Effector memory CD4-positive, alpha-beta T cell (primary cell): ENCODE measurements at places on chromosomes 4 and X.
A peak's percentile ranks its signal among the peaks of the same experiment; 100 is the strongest.

- DNase-seq: no peak
These were observed 104.2 kb upstream of the PUDP start for GRCh38 chrX:7252013-7252610.

- DNase-seq: peak; percentile 4
These were observed 772 bp upstream of the WNK3 start for GRCh38 chrX:54358424-54359211.

GRCh38 chr4:131344761-131345160, 1804.3 kb upstream of the PCDH10 start:
- DNase-seq: no peak

- no peak for DNase-seq
These were observed at the start of gene ODAPH for GRCh38 chr4:75555294-75556164. Gene ODAPH (plus strand): TSS chr4:75556066. CDS start chr4:75556083, 17 bp downstream.

GRCh38 chr4:5928844-5929420, 36.0 kb upstream of the CRMP1 start:
- DNase-seq: no peak

DNA sequence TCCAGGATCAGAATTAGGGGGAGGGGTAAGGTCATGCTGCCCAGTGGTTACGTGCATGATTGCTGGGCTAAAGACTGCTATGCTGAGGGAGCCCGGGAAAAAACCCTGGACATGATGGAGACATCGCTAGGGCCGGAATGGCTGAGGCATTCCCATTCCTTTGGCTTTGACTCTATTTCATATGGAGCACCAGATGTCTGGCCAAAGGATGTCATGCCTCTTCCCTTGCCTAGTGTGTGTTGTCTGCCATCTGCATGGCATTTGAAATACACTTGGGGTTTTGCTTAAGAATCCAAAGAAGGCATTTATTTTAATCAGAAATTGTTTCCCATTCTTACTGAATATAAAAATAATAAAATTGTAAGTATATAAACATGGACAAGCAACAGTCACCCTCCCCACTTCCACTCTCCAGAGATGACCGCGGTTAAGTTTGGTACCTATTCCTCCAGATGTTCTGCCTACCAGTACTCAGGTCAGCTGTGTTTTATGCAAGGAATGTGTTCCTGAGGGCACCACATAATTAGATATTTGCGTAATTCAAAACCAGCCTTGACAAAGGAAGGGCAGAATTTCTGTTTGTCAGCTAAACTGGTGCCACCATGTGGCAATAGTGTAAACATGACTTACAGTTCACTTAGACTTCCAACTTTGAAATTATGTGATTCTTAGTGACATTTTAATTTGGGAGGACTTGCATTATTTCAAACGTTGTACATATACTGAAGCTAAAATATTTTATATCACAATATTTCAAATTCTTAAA, 105.9 kb downstream of the CT47B1 start:
- no peak for DNase-seq

DNA sequence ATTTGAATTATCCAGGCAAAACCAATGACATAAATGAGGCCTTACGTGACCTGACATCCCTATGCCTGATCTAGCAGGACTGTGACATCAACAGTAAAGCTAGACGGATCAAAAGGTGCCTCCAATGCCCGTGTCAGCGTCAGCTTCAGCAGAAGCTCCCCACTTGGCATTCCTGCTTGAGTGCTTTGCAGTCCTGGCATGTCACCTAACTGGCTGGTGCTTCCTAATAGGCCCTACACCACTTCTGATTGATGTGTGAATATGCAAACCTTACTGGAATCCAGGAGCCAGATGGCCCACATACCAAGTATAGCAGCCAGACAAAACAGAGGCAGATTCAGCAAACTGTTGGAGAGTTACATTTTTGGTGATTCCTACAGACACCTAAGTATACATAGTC, 224.2 kb downstream of the DMD start:
- DNase-seq: no peak

GRCh38 chrX:139750390-139750789, 42.4 kb upstream of the MCF2 start:
- DNase-seq: no peak

- DNase-seq: no peak
These were observed 22.1 kb downstream of the RWDD4 start for GRCh38 chr4:183636923-183637322.

DNA sequence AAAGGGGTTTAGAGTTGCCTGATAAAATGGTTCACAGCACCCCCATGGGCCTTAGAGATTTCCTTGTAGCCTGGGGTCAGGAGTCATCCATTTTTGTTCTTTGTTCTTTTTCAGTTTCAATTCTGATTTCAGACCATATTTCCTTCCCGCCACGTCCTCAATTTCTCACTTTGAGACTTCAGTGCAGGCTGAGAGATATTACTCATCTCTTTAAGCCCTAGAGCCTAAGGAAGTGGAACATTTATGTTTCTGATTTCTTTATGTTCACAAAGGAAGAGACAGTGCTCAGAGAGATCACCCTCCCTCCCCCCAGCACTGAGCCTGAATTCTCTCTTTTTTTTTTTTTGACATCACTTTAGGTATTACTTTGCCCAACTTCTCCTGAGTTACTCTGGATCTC, 56.3 kb downstream of the MSN start:
- no peak for DNase-seq

DNA sequence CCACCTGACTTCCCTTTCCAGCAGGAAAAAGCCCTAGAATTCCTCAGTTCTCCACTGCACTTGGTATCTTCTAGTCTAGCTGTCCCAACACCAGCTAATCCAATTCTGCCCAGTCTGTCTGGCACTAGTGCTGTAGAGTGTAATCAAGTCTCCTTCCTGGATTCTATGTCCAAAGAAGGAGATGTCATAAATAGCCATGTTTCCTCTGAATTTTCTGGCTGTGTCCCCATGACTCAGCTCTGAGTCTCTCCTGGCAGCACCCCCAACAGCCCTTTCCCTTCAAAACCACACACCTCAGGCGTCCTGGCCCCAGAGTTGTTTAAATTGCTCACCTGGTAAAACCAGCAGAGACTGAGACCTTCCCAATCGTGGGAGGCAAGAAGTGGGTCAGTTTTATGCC, 197.2 kb downstream of the GRXCR1 start:
- DNase-seq: no peak

DNA sequence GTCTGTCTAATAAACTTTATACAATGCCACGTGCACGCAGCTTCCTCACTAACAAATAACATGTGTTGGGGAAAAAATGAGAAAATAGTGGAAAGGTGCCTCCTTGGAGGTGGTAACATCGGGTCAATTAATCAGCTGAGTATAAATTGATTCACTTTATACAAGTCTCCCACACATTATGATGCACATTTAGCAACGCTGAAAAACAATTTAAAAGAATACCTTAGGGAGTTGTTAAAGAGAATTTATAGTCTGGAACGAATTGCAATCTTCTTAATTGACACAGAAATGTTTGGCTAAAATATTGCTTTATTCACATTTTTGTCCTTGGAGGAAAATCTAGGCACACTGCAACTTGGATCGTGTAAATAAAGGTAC, 84.2 kb downstream of the HPRT1 start:
- DNase-seq: no peak

DNA sequence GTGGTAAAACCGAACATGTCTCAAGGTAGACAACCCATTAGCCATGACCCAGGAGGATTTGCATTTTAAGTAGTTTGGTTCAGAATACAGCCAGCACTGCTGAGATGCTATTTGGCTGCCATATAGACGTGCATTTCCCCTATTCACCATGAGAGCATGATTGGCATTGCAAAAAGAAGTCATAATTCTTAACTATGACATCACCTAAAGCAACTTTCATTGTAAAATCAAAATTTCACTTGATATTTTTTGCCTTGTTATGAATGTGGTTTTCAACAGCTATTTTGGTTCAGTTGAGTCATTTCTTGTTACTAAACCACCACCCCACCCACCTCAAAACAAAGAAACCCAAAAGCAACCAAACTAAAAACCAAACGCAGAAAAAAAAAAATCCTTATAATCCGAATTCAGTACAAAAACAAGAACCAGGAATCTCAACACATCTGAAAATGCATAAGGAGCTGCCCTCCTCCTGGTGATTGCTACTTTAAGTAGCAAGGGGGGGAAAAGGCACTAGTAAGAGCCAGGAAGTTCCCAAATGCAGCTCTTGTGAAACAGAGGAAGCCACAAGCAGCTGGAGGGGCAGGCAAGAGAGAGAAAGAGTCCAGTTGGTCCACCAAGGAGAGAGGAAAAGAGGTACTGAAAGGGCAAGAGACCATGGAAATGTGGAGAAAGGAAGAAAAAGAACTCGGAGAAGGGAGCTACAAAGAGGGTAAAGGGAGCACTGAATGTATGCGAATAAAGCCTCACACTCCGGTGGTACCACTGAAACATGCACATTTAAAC, 3.1 kb downstream of the SLITRK4 start:
- no peak for DNase-seq

GRCh38 chr4:24770667-24771066, 24.7 kb upstream of the SOD3 start:
- DNase-seq: no peak

DNA sequence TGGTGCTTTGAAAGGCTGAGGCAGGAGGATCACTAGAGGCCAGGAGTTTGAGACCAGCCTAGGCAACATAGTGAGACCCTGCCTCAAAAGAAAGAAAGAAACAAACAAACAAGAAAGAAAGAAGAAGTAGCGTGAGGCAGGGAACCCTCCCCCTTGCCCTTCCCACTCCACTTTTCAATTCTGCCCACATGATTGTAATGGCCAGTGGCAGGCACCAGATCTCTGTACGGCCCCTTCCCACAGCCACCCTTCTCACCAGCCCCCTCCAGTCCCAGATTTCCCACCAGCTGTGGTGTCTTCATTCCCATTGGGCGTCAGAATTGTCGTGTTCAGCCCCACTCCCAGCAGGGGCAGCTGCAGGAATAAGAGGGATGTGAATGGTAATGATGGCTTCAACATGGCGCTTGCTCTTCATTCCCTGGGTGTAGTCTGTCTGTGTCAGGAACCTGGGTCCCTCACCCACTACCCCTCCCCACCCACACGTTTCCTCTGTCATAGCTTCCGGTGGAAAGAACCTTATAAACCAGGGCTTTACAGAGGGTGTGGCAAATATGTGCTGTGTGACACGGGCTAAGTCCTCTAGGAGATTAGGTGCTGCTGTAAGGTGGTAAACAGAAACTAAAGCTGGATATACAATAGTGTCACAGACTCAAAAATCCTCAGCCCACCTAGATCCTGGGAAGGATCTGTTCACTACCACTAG, at the start of gene IL2RG:
Gene IL2RG, minus strand, starts transcription at position 437 of the 703 bp plus-strand sequence. Its CDS starts 38 bp downstream, at position 399.
- DNase-seq: peak; percentile 77

- DNase-seq: no peak
These were observed 149.2 kb upstream of the ANKRD50 start for GRCh38 chr4:124861761-124862160.

GRCh38 chrX:137227151-137227550, 193.4 kb upstream of the GPR101 start:
- no peak for DNase-seq

DNA sequence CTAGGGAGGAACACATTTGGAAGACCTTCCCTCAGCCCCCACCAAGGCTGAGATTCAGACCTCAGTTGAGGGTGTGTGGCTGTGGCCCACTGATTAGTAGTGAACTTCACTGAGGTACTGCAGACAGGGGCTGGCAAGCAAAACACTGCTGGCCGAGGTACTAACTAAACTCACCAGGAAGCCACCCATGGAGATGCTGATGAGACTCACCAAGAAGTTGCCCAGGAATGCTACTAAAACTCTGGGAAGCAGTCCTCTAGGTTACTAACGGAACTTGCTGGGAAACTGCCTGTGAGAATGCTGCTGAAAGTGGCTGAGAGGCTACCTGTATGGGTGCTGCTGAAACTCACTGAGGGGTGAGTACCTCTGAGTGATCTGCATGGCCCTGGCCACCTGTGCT, 372.4 kb upstream of the RPS6KA3 start:
- DNase-seq: no peak

GRCh38 chr4:118988635-118988972, 100.0 kb downstream of the SYNPO2 start:
- DNase-seq: no peak

- no peak for DNase-seq
These were observed 91.3 kb downstream of the MOSPD2 start for GRCh38 chrX:14964500-14964899.

DNA sequence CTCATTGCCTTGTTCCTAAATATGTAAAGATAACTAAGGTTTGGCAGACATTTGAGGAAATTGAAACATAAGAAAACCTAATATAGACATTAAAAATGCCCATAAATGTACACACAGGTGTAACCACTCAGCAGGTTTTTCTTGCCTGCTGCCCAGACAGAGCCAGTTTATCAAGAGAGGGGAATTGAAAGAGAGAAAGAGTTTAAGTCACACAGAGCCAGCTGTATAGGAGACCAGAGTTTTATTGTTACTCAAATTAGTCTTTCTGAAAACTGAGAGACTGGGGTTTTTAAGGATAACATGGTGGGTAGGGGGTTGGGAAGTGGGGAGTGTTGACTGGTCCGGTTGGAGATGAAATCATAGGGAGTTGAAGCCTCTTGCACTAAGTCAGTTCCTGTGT, 119.0 kb downstream of the CFAP299 start:
- no peak for DNase-seq

DNA sequence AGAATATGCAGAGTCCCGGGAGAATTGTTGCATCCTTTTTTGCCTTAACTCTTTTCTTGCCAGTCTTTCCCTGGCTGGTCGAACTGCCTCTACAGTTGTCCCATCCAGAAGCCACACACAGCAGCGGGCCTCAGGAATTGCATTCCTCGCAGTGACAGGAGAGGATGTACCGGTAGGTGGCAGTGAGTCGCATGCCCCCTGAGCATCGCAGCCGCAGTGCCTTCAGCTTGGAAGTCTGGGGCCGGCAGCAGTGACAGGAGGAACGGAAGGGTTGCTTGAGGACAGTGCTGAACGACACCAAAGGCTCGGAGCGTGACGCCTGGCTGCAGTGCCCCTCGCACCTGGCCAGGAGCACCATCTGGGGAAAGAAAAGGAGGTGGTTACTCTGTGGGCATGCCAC, 23.5 kb downstream of the NDP start:
- DNase-seq: no peak

GRCh38 chr4:174365018-174365587, 81.4 kb downstream of the CEP44 start:
- DNase-seq: no peak

- no peak for DNase-seq
These were observed 428.8 kb downstream of the NKX6-1 start for GRCh38 chr4:84070289-84070688.

DNA sequence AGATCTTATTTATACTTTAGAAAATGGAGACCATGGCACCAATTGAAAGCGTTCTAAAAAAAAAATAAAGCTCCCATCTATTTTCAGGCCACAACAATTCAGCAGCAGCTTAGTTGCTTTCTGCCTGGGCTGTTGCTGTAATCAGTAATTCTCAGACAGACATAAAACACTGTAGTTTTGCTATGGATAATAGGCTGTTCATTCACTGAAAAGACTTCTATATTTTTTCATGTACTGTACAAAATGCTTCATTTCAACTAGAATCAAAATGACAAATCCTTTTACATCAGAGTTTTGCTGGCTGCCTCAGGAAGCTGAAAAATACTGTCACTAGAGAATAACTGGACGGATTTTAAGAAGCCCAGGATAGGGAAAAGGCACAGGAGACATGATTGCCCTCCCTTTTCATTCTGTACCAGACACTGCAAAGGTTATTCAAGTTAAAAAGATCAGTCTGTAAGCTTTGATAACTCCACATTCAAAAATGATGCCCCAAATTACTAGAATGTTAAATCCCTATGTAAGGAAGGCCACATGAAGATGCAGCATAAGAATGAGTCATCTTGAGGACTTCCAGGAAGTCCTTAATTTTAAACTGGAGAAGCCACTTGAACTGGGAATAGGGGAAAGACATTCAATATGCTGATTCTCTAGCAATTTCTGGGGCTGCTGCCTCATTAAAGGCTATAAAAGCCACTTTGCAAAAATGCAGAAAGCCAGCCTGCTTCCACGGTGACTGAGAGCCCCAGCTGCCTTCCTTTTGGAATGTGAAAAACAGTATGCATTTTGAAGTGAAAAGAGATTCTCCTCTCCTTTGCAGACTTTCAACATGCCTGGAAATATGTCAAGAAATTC, 403.2 kb upstream of the RASGEF1B start:
- DNase-seq: no peak
